ENCODE measurements at places on chromosomes 2 and 18.

DNA sequence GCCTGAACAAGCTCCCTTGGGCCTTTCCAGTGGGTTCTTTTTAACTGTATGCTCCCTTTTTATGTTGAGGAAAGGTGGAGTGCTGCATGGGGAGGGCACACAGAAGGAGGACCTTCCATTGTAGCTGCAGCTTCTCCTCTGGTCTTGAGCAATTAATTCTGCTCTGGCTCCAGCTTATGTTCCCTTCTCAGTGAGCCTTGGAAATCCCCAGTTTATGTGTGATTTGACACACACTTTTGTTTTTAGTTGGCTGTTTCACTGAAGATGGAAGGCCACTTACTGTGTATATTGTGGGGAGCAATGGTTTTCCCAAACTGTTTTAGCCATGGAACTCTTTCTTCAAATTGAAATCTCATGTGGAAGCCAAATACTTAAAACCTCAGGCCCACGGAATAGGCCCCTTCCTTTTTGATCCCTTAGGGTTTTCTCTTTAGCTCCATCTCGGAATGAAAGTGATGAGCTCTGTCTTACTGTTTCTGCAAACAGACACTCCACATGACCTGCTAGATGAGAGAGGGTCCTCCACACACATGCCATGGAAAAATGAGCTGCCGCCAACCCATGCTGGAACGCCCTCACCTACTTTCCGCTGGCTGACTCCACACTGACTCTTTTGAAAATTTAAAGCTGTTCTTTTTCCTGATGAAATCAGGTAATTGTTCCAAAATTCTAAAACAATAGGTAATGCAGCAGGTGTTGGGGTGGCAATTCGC lies 280.9 kb upstream of the SIX2 start:
- no peak for DNase-seq

GRCh38 chr2:158772306-158773078 lies 22.6 kb upstream of the DAPL1 start:
- no peak for DNase-seq

DNA sequence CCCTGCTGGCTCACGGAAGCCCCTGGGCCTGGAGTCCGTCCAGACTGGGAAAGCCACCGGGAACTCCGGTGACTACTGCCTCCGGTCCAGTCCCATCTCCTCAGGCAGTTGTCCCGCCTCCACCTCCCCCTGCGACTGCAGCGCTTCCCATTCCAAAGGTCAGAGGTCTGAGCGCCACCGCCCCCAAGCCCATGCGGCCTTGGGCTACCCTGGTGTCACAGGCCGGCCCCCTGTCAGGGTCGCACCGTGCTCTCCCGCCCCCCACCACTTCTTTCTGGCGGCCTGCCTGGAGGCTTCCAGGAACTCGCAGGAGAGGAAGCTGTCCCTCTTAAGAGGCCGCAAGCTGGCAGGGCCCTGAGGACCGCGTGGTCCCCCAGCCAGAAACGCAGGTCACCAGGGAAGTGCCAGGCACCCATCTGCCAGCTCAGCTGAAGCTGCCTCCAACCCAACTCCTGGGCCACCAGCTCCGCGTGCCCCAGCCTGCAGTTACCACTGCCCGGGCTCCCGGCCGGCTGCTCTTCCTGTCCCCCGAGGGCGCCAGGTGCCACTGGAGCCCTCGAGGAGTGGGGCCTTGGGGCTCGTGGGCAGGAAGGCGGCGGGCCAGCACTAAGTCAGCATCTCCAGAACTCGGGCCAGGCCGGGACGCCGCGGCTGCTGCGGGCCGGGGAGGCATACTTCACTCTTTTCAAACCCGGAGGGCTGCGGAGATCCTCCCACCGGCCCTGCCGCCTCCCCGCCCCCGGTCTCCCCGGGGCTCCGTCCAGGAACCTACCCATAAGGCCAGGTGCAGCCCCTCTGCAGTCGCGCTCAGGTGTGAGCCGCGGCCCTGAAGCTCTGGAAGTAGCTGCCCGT lies 83.3 kb upstream of the POMC start:
- DNase-seq = no peak

- DNase-seq = no peak
Observed at GRCh38 chr18:25175558-25176517, 176.1 kb downstream of the ZNF521 start.

DNA sequence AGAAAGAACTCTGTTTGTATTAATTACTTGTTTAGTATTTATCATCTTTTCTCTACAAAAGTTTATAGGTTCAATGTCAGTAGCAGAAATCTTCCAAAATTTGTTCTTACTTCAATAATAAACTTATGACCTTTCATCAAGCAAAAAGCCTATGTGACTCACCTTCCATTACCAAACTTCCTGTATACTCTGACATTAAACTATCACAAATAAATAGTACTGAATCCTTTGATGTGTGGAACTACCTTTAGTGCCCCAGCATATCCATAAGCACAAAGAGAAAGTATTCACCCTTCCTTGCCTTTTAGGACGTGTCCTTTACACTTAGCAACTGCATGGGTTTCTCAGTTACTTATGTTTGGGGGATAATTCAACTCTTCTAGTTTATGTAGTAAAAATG lies 166.0 kb downstream of the EHBP1 start:
- no peak for DNase-seq

GRCh38 chr2:8357738-8358518 lies 323.9 kb upstream of the ID2 start:
- DNase-seq = no peak

DNA sequence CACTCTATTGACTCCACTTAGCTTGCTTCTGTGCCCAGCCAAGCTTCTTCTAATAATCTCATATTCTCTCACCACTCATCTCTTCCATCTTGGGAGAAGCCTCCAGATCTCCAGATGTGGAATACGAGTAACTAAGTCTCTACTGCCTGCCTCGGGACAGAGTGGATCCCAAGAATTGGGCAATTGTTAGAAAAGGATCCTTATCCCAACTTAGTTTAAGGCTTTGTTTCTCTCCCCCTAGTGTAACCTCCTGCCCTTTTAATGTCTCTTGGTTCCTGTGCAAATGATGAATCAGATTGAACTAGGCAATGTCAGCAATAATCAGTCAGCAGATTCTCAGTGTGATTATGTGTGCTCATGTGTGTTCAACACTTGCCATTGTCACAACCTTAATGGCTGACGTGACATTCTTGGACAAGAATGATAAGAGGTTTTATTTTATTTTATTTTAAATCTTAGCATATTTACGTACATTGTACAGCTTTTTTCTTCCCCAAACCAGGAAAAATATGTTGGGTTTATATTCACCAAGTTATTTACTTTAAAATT lies 59.7 kb downstream of the MYO3B start:
- DNase-seq = no peak

GRCh38 chr2:18156002-18156401 lies 277.5 kb downstream of the KCNS3 start:
- no peak for DNase-seq

GRCh38 chr2:215269397-215270117 lies 42.3 kb upstream of the ATIC start:
- DNase-seq = peak; percentile 46

DNA sequence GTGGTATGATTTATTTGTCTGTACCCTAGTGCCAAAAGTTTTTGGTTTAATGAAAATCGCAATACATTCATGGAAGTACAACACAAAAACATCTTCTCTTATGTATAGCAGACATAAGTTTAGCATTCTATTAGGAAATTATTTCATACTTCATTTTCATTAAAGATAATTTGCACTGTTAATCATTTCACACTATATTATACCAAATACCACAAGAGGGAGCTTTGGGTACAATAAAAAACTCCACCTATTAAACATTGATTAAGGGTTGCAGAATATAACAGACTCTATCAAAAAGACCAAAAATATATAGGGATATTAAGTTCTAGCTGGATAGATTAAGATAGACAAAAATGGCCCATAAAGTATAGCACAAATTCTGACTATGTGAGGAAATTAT lies 79.0 kb downstream of the SLC66A3 start:
- no peak for DNase-seq

DNA sequence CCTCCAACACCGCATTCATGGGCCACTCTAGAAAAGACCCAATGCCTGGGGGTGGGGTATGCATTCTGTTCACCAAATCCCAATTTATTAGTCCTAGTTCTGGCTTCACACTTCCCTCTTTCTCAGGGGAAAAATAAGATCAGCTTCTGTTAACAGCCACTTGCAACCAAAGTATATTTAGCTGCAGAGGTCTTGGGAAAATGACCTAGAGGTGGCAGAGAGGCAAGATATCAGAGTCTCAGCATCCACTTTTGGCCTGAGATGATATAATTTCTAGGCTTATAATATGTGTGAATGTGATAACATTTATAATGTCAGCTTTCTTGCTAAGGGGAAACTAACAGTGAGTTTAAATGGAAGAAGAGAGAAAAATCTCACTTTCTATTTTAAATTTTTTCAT lies 89.1 kb downstream of the ZNF385B start:
- DNase-seq = no peak

- DNase-seq = no peak
Observed at GRCh38 chr2:179417436-179417949, 152.9 kb upstream of the SESTD1 start.
